ENCODE measurements at places on chromosomes 4 and X. TPM values are rescaled to one million over a fixed set of nuclear protein-coding genes. Genes with fewer than 3 reads are reported as not detected.

CLGN gene
- total RNA-seq = 0.67 TPM

OCIAD2 gene
- total RNA-seq = 63.7 TPM

SPANXN4 gene
- total RNA-seq = not detected

FREM3 gene
- total RNA-seq = under 0.01 TPM

FGFRL1 gene
- total RNA-seq = 19.5 TPM

BEX4 gene
- total RNA-seq = 15.7 TPM

MEPE gene
- total RNA-seq = not detected

ETNPPL gene
- not detected for total RNA-seq

WDR1 gene
- 493 TPM for total RNA-seq

MAGEA1 gene
- total RNA-seq = not detected

SCML2 gene
- 1.4 TPM for total RNA-seq

MTNR1A gene
- not detected for total RNA-seq

ETDA gene
- not detected for total RNA-seq
